ENCODE measurements at places on chromosomes 3 and 15.

DNA sequence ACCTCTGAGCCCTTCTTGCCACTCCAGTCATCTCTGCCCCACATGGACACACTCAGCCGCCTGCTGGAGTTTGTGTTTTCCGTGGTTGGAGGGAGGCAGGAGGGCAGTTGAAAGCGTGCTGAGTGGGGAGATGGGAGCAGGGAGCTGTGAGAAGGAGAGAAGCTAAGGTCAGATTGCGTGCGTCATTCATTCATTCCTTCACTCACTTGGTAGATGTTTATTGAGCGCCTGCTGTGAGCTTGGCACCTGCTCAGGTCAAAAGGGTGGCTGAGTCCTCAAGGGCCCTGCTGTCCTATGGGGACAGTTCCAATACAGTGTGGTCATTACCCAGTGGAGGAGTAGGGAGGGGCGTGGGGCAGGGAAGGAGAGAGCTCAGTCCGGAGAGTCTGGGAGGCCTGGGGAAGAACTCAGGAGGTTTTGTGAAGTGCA lies 23.5 kb downstream of the LIMD1 start:
- DNase-seq: no peak

DNA sequence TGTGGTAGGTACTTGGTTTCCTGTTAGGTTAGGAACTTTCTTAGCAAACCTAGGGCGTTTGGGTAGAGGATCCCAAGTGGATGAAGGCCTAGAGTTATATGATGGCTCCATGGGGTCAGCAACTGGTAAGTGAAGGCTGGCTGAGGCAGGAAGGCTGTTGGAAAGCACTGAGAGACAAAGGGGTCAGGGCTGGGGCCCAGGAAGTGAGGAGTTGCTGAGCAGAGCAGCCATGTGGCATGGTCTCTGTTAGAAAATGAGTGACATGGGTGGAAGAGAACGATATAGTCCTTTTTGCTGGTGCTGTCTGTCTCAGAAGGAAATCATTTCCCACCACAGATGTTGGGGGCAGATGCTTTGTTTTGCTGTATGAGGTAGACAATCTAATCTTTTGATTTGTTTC lies 34.5 kb upstream of the MGLL start:
- DNase-seq: no peak

- DNase-seq: peak; percentile 93
Observed at GRCh38 chr3:184371570-184372018, 6.4 kb downstream of the THPO start.

DNA sequence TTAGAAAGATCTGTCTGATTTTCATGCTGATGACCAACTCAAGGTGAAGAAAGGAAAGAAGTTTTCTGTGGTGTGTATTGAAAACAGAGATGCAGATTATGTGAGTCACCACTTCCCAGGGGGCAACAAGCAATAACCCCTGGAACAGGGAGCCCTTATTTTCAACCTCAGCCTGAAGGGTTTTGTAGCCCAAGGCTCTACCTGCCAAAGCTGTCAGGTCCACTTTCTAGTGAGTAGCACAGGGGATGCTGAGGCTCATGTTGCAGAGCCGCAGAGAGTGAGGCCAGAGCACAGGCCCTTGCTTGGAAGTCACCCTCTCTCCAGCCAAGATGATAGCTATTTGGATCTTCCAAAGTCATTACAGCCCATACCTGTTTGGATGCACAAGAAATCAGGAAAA lies 152.2 kb upstream of the SLC24A5 start:
- no peak for DNase-seq

GRCh38 chr15:95761501-95762165 lies 568.9 kb upstream of the NR2F2 start:
- no peak for DNase-seq

DNA sequence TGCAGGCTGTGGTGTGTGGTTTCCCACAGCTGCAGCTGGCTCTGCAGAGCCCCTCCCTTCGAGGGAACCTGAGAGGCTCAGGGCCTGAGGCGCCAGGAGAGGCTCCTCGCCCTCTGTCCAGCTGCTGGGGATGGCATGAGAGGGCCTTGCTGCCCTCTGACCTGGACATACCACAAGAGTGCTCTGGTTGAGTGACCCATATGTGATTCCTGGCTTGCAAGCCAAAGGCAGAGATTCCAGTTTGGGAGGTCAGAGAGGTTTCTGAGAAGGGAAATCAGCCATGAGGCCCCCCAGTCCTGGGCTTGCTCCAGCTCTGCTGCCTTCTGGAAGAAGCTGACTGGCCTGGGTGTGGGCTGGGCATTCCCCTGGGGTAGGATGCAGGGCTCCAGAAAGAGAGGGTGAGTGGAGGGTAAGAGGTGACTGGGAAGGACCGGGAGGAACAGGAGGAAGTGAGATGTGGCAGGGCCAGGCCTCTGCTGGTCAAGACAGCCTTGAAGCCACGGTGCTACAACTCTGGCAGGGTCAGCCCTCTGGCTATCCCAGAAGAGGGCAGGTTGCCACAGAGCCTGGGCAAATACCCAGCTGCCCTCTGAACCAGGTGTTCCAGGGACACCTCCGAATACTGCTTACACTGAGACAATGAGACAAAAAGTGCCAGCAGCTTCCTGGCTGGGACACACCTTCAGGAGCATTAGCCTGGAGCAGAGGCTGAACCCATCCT lies 16.0 kb upstream of the SRP14 start:
- DNase-seq: peak; percentile 53

DNA sequence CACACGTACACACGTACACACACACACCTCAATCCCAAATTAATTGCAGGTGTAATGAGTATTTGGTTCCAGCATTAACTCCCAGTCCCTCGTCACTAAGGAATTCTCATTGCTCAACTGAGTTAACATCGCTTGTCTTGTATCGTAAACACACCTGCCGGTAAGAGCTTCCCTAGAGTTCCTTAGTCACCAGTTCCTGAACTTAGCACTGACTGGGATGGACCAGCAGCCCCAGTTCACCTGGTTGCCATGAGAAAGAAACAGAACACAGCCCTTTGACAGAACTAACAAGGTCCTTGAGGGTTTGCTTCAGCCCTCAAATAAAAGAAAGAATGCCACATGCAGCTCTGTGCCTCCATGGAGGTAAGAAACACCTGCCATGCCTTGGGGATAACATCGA lies 66.3 kb upstream of the SLCO3A1 start:
- no peak for DNase-seq

- peak; percentile 76 for DNase-seq
Observed at GRCh38 chr15:90862964-90863778, 5.2 kb upstream of the FURIN start.

DNA sequence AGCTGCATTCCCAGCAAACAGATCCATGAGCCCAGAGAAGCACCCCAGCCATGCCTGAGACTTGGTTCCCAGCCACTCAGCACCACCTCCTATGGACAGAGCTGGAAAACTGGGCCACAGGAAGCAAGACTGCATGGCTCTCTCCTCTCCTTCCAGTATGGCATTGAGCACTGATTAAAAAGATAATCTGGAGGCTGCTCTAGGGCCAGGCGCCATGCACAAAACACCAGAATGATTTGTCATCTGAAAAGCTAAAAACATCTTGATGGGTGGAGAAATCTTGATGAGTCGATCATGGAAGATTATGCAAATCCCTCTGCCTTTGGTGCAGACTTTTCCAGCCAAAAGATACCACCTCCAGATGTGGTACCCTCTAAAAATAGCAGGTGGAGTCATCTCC lies 62.7 kb upstream of the MRPS22 start:
- peak; percentile 15 for DNase-seq

DNA sequence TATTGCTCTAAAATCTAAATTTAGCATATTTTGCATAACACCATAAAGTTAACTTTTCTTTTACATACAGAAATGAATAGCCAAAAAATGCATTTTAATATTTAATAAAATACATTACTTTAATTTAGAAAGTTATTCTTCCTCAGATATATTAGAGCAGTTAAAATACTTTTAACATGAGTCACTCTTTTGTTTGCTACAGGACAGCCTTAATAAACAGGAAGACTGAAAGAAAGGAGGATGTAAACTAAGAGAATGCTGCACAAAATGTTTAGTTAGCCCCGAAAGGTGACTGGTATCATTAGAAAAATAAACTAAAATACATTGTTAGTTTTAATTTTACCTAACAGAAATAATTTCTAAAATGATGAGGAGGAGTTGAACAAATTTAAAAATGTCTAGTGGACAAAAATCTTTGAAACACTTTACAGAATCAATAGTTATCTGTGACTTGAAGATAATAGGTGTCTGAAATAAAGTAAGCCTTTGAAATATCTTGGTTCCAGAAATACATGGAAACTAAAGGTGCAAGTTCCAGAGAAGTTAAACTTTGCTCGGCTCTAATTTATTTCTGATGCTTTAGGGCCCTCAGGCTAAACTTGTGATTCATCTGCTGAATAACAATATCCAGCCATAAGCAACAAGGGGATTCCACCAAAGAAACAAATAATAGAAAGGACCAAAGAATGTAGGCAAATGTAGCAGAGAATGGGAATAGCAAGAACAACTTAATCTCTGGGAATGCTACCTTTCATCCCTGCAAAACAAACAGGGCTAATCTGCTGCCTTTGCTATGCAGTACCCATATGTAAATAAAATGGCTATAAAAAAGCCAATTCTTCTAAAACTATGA lies 138.3 kb upstream of the UBP1 start:
- peak; percentile 78 for DNase-seq

- DNase-seq: no peak
Observed at GRCh38 chr3:13407475-13407874, 12.6 kb downstream of the NUP210 start.

DNA sequence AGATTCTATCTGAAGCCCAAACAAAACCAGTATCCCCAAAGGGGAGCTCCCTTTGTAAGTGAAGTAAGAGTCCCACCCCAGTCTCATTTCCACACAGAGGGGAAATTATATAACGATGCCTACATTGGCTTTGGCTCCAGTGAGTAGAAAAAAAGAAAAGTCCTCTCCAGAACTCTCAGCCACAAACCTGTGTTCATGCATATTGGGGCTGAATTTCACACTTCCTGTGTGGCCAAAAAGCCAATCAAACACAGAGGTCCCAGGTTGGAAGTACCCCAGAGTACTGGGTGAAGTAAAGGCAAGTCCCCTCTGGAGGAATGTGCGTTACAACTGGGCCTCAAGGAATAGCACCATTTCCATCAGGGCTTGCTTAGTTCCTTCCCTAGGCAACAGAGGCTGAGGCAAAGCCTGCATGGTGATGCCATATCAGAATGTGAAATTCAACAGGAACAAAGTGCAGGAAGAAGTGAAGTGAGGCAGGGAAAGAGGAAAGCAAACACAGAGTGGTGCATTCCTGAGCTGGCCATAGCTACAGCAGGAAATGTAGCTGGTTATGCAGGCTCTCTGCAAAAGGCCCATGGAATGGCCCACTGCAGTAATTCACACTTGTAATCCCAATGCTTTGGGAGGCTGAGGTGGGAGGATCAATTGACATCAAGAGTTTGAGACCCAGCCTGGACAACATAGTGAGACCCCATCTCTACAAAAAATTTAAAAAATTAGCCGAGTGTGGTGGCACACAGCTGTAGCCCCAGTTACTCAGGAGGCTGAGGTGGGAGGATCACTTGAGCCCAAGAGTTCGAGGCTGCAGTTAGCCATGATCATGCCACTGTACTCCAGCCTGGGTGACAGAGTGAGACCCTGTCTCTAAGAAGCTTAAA lies 16.6 kb upstream of the CX3CR1 start:
- DNase-seq: no peak

- no peak for DNase-seq
Observed at GRCh38 chr3:52355526-52355925, 39.4 kb downstream of the DNAH1 start.

DNA sequence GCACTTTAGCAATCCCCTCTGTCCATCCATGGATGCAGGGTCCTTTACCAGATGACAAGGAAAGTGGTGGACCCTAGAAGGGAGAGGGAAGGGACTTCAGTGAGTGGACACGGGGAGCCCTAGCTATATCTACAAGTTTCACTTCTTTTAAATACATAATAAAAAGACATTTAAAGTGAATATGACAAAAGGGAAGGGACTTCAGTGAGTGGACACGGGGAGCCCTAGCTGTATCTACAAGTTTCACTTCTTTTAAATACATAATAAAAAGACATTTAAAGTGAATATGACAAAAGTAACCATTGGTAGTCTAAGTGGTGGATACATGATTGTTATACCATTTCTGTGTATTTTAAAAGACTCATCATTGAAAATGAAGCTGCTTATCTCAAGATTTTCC lies 81.9 kb upstream of the HES1 start:
- DNase-seq: no peak

Data from adipocyte (in vitro differentiated cells).